ENCODE measurements at places on chromosomes 7 and 10.

DNA sequence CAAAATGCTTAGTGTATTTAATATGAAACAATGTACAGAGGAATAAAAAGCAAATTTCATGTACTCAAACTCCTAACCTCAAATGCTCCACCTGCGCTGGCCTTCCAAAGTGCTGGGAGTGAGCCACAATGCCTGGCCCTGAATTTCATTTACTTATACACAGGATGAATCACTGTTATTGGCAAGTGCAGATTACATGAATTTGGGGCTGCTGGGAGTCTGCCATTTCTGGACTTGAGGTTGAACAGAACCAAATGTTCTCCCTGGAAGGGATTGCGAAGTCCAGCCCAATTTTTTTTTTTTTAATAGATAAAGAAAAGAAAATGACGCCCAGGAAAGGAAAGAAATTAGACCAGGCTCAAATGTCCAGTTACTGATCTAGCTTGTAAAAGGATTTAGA, 6.8 kb upstream of the CSTF2T start:
- no peak overlapping the region for H3K4me3 ChIP-seq
- H3K4me1 ChIP-seq: peaks cover 7% of the 10 kb centered on the region
- H3K27ac ChIP-seq: no peak overlapping the region
- H3K27me3 ChIP-seq: no peaks in the 10 kb centered on the region
- H3K36me3 ChIP-seq: no peaks in the 10 kb centered on the region

DNA sequence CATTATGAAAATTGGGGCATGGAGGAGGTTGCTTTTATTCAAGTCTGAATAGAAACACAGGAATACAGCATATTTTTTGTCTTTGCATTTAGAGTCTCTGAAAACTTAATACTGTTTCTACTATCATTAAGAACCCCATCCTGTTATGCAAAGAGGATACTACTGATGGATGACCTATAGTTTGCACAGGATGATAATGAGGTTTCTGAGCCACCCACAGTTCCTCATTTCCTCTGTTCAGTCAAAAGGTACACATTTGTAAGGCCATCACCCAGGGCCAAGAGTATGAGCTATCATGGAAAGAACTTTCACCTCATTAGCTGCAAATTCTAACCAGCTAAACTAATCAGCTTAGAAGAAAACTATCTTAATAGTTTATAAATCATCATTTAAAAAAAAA, 213.0 kb upstream of the CHRM2 start:
- no peaks in the 10 kb centered on the region for H3K36me3 ChIP-seq
- no peaks in the 10 kb centered on the region for H3K4me1 ChIP-seq
- H3K27ac ChIP-seq: no peak overlapping the region
- H3K4me3 ChIP-seq: no peak overlapping the region

DNA sequence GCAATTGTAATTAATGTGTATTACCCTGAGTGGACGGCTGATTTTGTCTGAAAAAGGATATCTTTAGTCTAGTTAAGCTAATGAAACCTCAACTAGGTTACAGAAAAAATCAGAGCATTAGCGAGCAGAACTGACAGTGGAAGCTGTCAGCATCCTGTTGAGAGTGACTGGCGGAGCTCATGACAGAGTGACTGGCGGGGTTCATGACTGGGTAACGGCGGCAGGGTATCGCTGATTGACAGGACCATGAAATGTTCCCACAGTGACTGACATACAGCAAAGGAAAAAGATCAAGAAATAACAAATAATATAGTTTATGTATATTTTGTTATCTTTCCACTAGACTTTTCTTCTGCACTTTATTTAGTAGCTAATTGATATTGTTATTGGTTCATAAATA, 202.5 kb upstream of the AGK start:
- H3K27me3 ChIP-seq: peaks cover 17% of the 10 kb centered on the region
- ATAC-seq: no peak
- no peaks in the 10 kb centered on the region for H3K4me1 ChIP-seq
- H3K36me3 ChIP-seq: no peaks in the 10 kb centered on the region
- no peak overlapping the region for H3K27ac ChIP-seq

GRCh38 chr7:94294471-94295131, 100.1 kb upstream of the COL1A2 start:
- H3K27me3 ChIP-seq: peaks cover 18% of the 10 kb centered on the region
- H3K4me3 ChIP-seq: no peak overlapping the region
- H3K27ac ChIP-seq: no peak overlapping the region
- H3K4me1 ChIP-seq: no peaks in the 10 kb centered on the region

GRCh38 chr7:80748363-80749042, 110.1 kb downstream of the CD36 start:
- H3K27me3 ChIP-seq: no peaks in the 10 kb centered on the region
- ATAC-seq: no peak
- H3K4me3 ChIP-seq: no peak overlapping the region

DNA sequence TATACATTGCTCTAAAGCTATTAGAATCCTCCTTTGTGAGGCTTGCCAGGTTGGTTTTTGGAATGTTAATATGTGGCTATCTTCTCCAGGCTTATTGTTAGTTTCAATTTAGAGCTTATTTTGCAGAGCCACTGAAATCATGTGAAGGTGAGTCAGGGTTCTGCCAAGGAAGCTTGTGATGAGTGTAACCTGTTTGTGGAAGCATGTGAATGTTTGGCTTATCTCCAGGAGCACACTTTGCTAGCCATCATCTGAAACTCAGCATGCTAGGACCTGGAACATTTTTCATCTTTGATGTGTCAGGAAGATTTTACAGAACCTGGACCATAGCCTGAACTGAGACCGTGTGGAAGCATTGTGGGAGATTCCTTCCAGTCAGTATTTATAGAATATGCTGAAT, 197.3 kb downstream of the PPP1R9A start:
- no peak overlapping the region for H3K27ac ChIP-seq
- no peak for ATAC-seq
- no peaks in the 10 kb centered on the region for H3K36me3 ChIP-seq
- no peak overlapping the region for H3K4me3 ChIP-seq

DNA sequence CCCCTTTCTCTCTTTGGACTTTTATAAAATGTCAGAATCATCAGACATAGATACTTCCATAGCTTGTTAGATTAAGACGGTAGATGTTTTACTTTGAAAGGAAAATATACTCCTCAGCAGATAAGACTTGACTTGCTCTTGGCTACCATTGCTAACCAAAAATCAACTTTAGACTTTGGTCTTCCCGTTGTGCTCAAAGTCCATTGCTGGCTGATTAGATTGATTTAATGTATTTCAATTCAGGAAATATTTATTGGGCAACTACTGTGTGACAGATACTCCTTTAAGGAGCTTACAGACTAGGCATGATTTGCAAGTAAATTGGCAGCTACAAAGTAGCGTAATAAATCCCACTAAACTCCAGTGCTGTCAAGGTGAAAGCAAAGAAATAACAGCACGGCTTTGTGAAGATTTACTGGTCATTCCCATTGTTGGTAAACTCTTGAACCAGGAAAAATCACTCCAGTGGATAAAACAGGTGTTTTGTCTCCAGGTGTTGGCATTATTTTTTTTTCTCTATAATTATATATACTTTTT, 95.7 kb upstream of the ARMC3 start:
- ATAC-seq: no peak
- no peak overlapping the region for H3K4me3 ChIP-seq
- no peaks in the 10 kb centered on the region for H3K27me3 ChIP-seq

DNA sequence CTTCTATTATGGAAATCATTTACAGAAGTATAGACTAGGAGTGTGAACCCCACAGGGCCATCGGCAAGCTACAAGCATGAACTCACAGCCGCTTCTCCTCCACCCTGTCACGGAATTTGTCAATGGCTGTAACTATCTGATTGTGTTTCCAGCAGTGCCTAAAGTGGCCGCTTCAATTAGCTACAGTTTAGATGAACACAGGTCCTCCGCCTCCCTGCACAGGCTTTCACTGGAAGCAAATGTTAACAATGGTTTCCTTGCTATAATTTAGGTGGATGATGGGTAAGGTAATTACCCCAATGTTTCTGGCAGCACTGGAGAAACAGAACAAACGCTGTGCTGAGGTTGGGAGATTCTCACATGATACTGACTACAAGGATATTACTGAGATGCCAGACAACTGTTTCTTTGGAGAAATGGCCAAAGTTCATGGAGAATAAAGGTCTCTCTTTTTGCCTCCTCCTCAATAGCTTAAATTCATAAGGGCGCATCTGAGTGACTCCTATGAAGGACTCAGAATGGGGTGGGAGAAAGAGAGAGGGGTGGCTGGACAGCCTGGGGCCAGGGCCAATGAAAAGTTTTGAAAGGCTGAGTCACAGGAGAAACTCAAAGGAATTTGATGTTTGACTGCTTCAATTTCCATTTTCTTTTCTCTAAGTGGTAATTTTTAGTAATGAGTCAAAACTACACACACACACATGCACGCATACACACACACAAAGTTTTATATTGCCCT, 78.9 kb downstream of the SVIL start:
- H3K27me3 ChIP-seq: no peaks in the 10 kb centered on the region
- H3K36me3 ChIP-seq: peaks cover 38% of the 10 kb centered on the region
- H3K4me3 ChIP-seq: no peak overlapping the region
- peaks cover 4% of the 10 kb centered on the region for H3K4me1 ChIP-seq

GRCh38 chr7:26091933-26092332, 60.1 kb upstream of the NFE2L3 start:
- peaks cover 6% of the 10 kb centered on the region for H3K4me1 ChIP-seq
- no peaks in the 10 kb centered on the region for H3K36me3 ChIP-seq
- H3K27ac ChIP-seq: no peak overlapping the region
- H3K27me3 ChIP-seq: no peaks in the 10 kb centered on the region
- no peak overlapping the region for H3K4me3 ChIP-seq

- H3K27me3 ChIP-seq: no peaks in the 10 kb centered on the region
- peaks cover 8% of the 10 kb centered on the region for H3K4me1 ChIP-seq
- no peak for ATAC-seq
- H3K27ac ChIP-seq: peak overlapping the region; percentile 33
- no peaks in the 10 kb centered on the region for H3K36me3 ChIP-seq
These were observed 83.6 kb upstream of the CACUL1 start for GRCh38 chr10:118838364-118838763.

- peak overlapping the region; percentile 89 for H3K27ac ChIP-seq
- H3K4me1 ChIP-seq: peaks cover 52% of the 10 kb centered on the region
- no peaks in the 10 kb centered on the region for H3K27me3 ChIP-seq
- no peak for ATAC-seq
- H3K4me3 ChIP-seq: peak overlapping the region; percentile 61
- H3K36me3 ChIP-seq: peaks cover 7% of the 10 kb centered on the region
These were observed 299.2 kb downstream of the CCDC3 start for GRCh38 chr10:12702215-12702770.
